ENCODE measurements at places on chromosomes 11 and 22.

GRCh38 chr22:45179276-45180049 lies 15.7 kb downstream of the NUP50 start:
- DNase-seq, result no peak

GRCh38 chr11:74754507-74755252 lies 6.0 kb downstream of the RNF169 start:
- DNase-seq, result no peak

DNA sequence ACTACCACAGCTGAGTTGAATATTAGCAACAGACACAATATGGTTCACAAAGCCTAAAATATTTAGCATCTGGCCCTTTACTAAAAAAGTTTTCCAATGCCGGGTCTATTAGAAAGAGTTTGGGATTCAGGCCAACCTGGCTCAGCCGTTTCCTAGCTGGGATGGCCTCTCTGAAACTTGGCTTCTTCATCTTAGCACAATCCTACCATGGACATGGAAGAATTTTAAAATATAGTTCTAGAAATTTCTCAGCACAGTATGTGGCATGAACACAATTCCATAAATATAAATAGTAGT lies 103.8 kb downstream of the RRAS2 start:
- no peak for DNase-seq

GRCh38 chr11:120134106-120134930 lies 3.6 kb downstream of the TRIM29 start:
- DNase-seq, result peak; percentile 94

- no peak for DNase-seq
These were observed 9.4 kb upstream of the SF1 start for GRCh38 chr11:64787526-64788320.

DNA sequence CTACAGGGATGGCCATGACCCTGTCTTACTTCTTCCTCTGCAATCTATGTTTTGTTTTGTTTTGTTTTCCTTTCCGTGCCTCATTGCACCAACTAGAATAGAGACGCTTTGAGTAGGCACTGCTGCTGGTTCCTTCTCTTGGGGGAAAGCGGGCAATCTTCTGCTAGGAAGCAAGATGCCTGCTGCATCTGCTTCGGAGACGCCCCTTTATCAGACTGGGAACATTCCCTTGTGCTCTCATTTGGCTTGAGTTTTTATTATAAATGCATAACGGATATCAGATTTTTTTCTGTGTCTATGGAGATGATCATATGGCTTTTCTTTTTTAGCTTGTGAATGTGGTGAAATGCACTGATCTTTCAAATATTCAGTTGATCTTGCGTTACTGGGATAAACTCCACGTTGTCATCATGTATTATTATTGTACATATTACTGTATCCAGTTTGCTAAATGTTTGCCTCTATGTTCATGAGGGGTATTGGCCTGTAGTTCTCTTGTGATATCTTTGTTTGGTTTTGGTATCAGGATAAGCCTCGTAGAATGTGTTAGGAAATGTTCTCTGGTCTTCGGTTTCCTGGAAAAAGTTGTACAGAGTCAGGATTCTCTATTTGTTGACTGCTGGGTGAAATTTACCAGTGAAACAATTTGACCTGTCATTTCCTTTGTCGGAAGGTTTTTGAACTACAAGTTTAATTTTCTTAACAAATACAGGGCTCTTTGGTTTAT lies 23.4 kb upstream of the KRTAP5-6 start:
- no peak for DNase-seq

DNA sequence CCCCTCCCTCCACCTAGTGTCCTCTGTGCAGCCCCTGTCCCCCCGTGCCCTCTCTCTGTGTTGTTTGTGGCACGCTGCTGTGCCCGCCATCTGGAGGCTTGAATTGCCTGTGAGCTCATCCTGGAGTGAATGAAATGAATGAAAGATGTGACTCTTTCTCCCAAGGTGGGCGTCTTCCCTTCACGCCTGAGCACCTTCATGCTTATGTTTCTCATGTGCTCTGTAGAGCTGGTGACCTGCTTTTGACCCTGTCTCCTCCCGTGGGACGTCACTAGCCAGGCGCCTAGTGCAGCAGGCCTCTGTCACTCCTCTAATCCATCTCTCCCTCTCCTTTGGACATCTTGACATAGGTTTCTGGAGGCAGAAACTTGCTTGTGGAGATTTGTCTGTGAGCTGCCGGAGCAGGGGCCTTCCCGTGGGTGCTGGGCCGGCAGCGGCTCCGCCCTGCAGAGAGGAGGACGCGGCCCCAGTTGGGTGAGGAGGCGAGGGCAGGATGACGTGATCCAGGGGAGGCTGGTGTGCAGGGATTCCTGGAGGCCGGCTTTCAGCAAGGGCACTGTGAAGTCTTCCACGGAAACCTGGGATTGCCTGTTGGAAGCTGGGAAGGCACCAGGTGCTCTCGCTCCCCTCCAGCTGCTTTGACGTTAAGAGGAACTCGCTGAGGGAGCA lies 40.6 kb downstream of the MUC6 start:
- no peak for DNase-seq

GRCh38 chr11:125341676-125342075 lies 154.4 kb downstream of the FEZ1 start:
- no peak for DNase-seq

- DNase-seq, result no peak
These were observed 152.9 kb downstream of the SNX19 start for GRCh38 chr11:130763087-130763980.

GRCh38 chr11:68282141-68282860 lies 10.5 kb upstream of the C11orf24 start:
- DNase-seq, result no peak

- DNase-seq, result no peak
These were observed 59.1 kb downstream of the ETS1 start for GRCh38 chr11:128528294-128528693.

DNA sequence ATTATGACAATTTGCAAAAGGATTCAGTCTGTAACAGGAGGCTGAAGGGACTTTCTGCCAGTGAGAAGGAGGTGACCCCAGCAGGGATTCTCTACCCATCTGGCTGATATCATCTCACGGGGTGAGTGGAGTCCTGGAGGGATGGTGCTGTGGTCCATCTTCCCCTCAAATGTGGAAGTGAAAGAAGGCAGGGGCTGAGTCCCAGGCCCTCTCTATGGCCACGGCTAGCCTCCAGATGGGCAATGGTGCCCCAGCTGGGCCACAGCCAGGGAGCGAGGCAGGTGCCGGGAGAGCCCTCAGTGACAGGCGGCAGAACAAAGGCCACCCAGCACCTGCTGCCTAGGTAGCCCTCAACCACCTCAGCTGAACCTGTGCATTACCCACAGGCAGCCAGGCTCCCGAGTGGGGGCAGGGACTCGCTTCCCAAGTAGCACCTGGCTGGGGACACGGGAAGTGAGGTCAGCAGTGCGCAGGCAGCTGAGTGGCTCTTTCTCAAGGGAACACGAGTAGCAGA lies 6.7 kb downstream of the NECTIN1 start:
- DNase-seq, result no peak

DNA sequence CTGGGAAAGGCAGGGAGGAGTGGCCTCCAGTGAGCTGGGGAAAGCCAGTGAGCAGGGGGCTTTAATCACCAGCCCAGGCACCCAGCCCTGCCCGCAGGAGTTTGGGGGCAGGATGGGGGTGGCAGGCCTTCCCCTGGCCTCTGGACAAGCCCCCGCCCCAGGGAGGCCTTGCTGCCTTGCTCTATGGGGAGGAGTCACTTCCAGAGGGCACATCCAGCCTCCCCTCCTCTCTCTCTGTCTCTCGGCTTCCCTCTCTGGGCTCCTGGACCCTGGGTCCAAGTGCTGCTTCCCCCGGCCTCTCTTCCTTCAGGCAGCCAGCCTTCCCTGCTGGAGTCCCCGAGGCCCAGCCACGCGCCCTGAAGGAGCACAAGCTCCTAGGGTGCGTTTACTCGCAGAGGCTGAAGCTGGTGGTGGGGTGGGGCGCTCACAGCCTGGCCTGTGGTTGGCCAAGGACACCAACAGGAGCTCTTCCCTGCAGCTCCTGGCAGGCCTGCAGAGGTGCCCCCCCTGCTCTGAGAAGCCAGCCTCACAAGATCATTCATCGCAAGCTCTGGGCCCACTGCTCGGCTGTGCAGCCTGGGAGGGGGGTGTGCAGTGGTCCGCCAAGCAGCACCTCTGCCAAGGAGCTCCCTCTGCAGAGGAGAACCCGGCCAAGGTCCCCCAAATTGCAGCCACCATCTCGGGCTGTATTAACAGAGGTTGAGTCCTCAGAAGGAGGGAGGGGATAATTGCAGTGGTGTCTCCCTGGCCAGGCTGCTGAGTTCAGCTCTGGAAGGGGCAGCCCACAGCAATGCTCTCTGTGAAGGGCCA lies 25.4 kb downstream of the OSBPL5 start:
- DNase-seq, result no peak

GRCh38 chr22:24146194-24146616 lies 35.1 kb upstream of the SUSD2 start:
- no peak for DNase-seq

DNA sequence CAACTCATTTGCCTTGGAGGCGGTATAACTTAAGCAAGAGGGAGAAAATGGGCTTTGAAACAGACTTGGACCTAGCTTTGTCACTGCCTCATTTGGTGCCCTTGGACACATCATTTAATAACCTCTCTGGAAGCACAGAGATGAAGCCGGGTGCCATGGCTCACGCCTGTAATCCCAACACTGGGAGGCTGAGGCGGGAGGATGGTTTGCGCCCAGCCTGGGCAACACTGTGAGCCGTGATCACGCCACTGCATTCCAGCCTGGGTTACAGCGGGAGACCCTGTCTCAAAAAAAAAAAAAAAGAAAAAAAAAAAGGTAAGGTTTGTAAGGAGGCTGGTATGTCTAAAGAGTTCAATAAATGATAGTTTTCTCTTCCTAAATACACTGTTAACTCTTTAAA lies 806 bp downstream of the COA4 start:
- no peak for DNase-seq

DNA sequence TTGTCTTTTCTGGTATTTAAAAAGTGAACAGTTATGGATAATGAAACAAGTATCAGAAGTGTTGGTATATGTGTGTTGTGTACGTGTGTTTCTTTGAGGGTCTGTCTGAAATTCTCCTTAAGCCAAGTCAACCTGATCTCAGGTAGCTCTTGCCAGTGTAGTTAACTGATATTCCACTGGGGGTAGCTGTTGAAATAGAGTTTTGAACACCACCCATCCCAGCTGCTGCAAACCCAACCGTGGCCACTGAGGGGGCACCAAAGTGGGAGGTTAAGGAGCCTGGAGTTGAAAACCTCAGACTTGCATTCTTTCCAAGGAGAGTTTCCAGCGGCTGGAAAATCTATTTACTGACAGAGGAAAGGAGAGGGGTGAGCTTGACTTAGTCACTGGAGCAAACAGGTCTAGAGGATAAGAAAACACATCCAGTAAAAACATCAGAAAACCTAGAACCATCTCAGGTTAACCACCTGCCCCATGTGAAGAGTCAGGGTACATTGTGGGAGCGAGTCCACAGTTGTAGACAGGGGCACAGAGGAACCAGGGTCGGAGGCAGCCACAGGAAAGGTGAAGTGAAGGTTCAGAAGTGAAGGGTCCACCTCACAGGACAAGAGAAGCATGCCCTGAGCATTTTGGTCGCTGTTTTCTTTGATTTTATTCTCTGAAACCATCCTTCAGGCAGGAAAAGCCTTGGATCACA lies 8.8 kb upstream of the CUL5 start:
- DNase-seq, result no peak

GRCh38 chr11:70364745-70365543 lies 33.4 kb upstream of the CTTN start:
- no peak for DNase-seq

DNA sequence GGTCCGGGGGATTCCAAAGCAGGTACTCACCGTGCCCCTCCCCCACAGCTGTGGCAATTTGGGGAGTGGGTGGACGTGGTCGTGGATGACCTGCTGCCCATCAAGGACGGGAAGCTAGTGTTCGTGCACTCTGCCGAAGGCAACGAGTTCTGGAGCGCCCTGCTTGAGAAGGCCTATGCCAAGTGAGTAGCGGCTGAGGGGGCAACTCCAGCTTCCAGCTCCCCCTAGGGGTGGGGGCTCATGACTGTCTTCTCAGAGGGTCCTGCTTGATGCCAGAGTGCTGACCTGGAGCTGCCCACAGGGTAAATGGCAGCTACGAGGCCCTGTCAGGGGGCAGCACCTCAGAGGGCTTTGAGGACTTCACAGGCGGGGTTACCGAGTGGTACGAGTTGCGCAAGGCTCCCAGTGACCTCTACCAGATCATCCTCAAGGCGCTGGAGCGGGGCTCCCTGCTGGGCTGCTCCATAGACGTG lies 4.2 kb downstream of the CAPN1 start:
- no peak for DNase-seq

GRCh38 chr11:57476047-57476756 lies 15.9 kb downstream of the RTN4RL2 start:
- no peak for DNase-seq

DNA sequence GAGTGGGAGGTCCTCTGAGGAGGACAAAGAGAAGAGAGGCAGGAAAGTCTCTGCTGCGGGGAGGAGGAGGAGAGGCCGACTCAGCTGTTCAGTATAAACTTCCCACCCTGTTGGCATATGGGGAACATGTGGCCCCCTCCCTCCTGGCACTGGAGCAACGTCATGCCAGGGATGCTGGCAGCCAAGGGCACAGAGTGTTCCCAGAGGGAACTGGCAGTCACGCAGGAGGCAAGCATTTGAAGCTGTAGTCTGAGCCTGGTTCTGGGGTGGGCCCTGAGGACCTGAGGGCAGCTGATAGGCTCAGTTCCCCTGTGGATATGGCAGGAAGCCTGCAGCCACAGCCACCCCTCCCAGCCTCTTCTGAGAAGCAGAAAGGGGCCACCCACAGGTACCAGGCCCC lies 67.1 kb upstream of the TSPAN18 start:
- no peak for DNase-seq

DNA sequence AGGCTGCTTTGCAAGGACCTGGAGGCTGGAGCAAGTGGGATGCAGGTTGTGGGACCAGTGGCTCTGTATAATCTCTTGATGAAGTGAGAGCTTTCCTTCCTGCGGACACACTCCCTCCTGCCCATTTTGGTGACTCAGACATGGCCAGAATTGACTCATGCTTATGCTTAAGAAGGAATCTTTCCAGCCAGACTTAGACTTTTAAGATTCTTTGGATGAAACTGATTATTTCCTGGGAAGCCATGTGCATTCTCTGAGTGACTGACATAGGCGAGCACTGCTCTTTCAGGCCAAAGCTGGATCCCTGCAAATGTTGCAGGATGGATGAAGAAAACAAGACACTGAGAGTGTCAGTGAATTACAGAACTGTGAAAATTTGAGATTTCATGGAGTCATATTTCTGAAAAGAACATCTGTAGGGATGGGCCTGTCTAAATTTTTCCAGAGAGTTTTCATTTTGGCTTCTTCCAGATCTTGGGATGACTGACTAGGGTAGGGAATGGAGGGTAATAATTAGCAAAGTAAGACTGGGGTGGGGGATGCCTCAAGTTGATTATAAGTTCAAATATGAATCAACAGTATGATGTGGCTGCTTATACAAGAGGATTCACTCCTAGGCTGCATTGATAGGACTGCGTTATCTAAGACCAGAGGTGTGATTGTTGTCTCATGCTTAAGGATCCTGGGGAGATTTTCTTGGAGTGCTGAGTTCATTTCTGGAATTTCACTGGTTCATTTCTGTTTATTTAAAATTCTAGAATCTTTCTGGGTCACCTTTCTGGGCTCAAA lies 195.8 kb downstream of the HIPK3 start:
- no peak for DNase-seq

GRCh38 chr11:15336021-15336420 lies 221.3 kb downstream of the INSC start:
- DNase-seq, result no peak

Measured in vagina (tissue), 2 donors.